ENCODE measurements at places on chromosomes 7 and 10. TPM values are rescaled to one million over a fixed set of nuclear protein-coding genes. Genes with fewer than 3 reads are reported as not detected.

- DNase-seq = no peak
Observed at GRCh38 chr7:131272086-131272485, 55.6 kb upstream of the MKLN1 start.

The ITIH2 gene
- not detected for total RNA-seq

The LIMK1 gene
- total RNA-seq = 49.9 TPM

- no peak for DNase-seq
Observed at GRCh38 chr10:68899186-68899745, 1.8 kb upstream of the DDX50 start.

The LIPK gene
- total RNA-seq = not detected

Measured in RPMI7951 (cell line).